ENCODE measurements at places on chromosomes 16 and 17.
A peak's percentile ranks its signal among the peaks of the same experiment; 100 is the strongest.

DNA sequence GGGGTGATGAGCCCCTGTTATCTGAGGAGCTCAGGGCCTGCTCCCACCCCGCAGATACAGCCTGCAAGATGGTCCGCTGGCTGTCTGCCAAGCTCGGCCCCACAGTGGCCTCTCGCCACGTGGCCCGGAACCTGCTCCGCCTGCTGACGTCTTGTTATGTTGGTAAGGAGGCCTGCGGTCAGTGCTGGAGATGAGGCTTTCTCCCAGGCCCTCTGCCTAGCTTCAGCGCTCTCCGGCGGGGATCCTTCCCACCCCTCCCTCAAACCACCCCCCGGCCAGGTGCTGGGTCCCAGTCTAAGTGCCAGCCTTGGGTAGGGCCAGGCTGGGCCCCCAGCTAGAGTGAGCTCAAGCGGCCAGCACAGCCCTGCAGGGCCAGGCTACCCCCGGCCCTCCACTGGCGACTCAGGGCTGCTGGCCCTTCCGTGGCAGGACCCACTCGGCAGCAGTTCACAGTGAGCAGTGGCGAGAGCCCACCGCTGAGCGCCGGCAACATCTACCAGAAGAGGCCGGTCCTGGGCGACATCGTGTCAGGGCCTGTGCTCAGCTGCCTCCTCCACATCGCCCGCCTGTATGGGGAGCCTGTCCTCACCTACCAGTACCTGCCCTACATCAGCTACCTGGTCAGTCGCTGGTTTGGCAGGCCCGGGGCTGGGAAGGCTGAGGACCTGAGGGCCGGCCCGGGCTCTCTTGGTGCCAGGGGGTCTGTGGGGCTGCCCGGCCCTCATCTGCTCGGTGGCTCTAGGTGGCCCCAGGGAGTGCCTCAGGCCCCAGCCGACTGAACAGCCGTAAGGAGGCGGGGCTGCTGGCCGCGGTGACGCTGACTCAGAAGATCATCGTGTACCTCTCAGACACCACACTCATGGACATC is 6.1 kb downstream of the WDR81 start:
- peak; percentile 86 for DNase-seq

DNA sequence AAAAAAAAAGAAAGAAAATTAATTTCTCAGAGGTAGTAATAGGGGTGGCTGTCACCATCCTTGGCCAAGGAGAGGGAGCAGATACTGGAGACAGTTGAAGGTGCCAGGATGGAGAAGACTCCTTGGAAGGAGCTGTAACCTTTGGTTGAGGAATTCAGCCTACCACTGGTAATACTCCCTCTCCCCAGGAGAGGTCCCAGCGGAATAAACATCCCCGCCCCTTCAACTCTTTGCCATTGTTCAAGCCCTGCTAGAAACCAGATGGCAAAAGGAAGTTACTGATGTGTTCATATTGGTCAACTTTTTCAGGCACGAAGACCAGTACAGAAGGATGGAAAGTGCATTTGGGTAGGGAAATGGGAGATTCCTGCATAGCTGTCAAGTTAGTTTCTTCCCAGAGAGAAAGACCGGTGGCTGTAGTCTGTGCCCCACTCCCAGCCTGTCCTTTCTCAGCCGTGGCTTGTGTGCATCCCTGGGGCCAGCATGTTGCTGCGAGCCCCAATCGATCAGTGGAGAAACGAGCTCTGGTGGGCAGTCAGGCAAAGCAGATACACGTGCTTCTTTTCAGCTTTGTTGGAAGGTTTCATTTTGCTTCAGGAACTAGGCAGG is 612.1 kb downstream of the MAF start:
- DNase-seq, result no peak

DNA sequence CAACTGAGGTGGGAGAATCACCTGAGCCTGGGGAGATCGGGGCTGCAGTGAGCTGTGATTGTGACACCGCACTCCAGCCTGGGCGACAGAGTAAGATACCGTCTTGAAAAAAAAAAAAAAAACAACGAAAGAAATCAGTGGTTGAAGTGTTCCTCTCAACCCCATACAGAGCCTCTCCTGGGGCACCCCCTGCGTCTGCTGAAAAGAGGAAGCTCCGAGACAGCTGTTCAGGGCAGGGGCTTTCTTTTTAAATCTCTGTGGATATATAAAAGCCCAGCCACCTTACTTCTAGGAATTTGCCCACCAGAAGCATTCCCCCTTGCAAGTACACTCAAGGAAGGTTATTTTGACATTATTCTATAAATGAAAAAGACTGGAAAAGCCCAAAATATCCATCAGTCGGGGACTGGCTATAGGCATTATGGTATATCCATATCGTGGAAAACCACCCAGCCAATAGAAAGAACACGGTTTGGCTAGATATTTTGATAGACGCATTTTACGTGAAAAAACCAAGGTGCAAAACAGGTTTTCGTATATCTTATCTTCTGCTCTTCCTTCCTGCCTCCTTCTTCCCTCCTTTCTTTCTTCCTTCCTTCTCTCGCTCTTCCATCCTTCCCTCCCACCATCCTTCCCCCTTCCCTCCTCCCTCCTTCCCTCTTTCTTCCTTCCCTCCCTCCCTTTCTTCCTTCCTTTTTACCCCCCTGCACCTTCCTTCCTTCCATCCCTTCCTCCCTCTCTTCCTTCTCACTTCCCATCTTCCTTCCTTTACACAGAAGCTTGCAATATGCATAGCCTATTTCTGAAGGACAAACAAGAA is 9.2 kb upstream of the CCL22 start:
- DNase-seq, result no peak

DNA sequence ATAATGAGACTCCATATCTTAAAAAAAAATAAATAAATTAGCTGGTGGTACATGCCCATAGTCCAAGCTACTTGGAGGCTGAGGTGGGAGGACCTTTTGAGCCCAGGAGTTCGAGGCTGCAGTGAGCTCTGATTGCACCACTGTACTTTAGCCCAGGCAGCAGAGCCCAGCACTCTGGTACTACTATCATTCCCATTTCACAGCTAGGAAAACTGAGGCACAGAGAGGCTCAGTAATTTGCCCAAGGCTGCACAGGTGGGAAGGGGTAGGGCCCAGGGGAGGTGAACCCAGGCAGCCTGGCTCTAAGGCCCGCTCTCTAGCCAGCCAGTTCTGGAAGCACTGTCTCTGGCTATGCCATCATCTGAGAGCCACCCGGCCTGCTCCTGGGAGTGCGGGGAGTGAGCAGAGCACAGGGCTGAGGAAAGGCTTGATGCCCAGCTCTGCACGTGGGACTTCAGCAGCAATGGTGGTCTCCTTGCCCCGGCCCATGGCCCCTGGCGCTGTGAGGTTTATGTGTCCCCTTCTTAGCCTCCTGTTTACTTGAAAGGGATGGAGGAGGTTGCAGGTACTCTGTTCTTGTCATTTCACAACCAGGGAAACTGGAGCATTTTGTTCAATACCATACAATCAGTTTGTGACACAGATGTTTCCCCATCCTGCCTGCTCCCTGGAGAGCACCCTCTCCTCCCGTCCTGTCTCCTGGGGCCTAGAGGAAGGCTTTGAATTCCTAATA is 222.3 kb downstream of the KATNIP start:
- DNase-seq, result no peak

- DNase-seq, result no peak
Measured at GRCh38 chr17:17851103-17852002, 14.6 kb upstream of the SREBF1 start.

GRCh38 chr16:6728381-6728780 is 604.3 kb upstream of the RBFOX1 start:
- DNase-seq, result no peak

DNA sequence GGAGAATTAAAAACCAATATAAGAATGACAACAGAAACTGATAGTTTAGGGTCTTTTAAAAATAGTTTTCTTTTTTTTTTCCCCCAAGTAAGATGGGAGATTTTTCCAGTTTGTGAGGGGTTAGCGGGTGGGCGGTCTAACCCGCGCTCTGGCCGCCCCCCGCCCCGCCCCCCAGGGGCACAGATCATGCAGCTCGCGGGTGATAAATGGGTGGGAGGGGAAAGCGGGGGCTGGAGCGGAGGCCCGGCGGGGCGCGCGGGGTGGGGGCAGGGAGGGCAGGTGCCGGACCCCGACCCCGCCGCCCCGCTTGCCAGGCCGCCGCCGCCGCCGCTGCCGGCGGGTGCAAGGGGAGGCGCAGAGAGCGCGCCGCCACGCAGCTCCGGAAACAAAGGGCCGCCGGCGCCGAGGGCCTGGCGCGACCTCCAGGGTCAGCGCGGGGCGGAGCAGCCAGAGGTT is 60.1 kb upstream of the GSE1 start:
- no peak for DNase-seq

- DNase-seq, result no peak
Measured at GRCh38 chr16:56749672-56750491, 20.0 kb downstream of the NUP93 start.

GRCh38 chr16:73233846-73234424 is 186.0 kb upstream of the ZFHX3 start:
- no peak for DNase-seq

DNA sequence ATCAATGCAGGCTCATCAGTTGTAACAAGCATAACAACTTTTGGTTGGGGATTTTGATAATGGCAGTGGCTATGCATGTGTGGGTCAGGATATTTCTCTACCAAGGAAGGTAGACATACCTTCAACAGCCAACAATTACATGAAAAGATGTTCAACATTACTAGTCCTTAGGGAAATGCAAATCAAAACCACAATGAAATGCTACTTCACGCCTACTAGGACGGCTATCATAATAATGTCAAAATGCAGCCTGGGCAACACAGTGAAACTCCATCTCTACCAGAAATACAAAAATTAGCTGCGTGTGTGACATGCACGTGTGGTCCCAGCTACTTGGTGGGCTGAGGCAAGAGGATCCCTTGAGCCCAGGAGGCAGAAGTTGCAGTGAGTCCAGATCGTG is 7.3 kb upstream of the SLC5A10 start:
- no peak for DNase-seq

DNA sequence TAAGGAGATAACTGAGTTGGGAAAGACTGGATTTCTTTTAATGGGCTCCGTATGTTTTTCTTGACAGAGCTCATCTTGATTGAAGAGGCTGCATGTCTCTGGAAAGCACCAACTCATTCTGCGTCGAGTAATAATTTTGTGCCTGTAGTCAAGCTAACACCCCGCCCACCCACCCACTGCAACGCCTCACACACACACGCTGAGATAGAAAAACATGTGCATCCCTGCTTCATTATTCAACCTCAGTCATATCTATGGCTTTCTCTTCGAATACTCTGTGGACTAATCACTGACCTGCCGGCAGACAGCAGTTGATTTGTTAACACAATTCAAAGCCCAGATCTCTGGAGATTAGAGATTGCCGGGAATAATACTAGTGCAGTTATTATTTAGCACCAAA is 220.2 kb upstream of the TOM1L1 start:
- DNase-seq, result no peak

DNA sequence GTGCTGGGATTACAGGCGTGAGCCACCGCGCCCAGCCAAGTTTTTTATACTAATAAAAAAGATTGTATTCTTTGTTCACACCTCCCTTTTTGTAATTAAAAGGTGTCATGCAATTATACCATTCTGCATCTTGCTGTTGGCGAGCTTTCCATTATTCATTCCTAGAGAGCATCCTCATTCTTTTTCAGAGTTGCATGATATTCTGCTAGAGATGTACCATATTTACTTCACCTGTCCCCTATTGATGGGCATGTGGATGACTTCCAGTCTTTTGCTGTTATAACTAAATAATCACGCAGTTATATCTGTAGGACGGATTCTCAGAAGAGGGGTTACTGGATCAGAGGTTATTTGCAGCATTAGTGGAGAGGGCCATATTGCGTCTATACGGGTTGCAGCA is 17.0 kb downstream of the SGSM2 start:
- no peak for DNase-seq

DNA sequence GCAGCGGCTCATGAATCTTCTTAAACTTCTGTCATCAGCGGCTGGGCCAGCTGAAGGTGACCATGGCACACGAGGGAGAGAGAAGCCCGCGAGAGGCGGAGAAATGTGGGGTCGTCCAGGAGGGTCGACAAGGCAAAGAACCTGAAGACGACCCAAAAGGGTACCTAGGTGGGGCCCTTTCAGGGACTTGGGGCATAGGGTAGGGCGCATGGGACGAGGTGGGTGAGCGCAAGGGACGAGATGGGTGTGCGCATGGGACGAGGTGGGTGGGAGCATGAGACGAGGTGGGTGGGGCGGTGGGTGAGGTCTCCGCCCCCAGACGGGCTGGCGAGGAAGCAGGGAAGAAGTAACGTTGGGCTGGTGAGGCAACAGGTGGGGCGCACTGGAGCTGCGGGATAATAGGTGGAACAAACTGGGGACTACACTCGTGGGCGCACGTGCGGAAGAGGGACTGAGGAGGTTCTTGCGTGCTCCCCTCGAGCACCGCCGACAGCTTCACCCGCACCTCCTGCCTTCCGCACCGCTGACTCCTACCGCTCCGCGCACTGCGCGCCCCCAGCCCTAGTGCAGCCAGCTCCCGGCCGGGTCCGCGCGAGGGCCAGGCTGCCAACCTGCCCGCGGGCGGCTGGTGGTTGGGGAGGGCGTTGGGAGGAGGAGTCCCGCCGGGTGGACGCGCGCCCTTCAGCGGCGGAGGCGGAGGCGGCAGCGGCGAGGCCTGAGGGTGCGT is 23.2 kb upstream of the CRYM start:
- DNase-seq, result peak; percentile 61

DNA sequence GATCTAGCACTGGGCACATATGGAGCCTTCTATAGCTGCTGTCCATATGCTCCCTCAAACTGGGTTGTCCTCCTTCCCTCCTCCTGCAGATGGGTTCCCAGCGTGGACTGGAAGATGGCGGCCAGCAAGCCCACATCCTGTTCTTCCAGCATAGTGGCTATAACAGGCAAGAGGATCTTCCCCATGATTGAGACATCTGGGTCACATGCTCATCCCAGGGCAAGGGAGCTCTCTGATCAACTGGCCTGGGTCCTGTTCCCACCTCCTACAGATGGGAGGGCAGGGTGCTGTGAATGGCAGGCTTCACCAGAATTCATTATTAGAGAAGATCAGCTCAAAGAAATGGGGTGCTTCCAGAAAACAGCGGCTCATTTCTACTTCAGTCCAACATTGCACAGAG is 210.2 kb downstream of the PARN start:
- no peak for DNase-seq

GRCh38 chr17:75712446-75712845 is 8.8 kb upstream of the ITGB4 start:
- DNase-seq, result no peak

- DNase-seq, result no peak
Measured at GRCh38 chr16:83211711-83212110, 584.9 kb downstream of the CDH13 start.

DNA sequence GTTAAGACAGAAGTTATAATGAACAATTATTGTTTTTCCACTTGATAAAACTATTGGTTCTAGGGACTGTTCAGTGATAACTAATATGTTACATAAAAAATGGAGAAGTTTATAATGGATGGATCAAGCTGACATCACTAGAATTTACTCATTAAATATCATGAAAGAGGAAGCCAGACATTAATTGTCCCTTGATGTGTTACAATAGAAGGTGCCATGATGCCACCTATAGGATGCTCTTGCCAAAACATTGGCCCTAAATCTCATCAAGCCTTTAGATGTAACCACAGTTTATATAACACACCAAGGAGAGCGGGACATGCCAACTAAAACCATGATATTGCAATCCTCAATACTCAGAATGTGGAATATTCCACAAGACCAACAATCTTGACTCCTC is 147.9 kb upstream of the MON1B start:
- no peak for DNase-seq

- no peak for DNase-seq
Measured at GRCh38 chr17:32158870-32159585, 16.7 kb downstream of the RHOT1 start.

- no peak for DNase-seq
Measured at GRCh38 chr16:50939356-50939755, 197.5 kb downstream of the CYLD start.

GRCh38 chr16:31696968-31697743 is 169.5 kb downstream of the AHSP start:
- DNase-seq, result no peak
